ENCODE measurements at places on chromosomes 2 and 18.

DNA sequence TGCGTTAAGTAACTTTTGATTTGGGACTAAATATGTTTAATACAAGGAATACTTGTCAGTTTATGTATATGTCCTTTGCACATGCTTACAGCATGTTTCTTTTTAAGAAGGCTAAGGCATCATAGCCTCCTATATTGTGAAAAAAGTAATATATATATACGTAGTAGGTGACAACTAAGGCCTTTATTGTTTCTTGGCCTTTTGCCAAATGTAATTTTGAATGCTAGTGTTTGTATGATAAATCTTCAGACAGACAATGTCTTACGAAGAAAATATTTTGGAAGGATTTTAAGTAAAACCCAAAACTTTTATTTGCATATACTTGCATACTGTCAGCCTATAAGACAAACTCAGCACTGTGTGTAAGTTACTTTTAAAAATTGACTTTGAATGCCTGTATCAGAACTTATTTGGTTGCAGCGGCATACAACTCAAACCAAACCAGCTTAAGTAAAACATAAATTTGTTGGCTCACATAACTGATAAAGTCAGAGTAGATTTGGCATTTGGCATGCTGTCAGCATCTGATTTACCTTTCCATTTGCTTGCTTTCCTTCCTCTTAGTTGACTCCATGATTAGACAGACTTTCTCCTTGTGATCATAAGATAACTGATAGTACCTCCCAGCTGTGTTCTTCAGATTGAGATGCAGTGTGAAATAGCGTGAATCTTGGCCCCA is 24.4 kb downstream of the UBE2E3 start:
- no peak for DNase-seq

- DNase-seq = no peak
These were observed 1144.1 kb downstream of the CNTNAP5 start for GRCh38 chr2:125169022-125169763.

- DNase-seq = no peak
These were observed 976.1 kb upstream of the GYPC start for GRCh38 chr2:125679903-125680302.

DNA sequence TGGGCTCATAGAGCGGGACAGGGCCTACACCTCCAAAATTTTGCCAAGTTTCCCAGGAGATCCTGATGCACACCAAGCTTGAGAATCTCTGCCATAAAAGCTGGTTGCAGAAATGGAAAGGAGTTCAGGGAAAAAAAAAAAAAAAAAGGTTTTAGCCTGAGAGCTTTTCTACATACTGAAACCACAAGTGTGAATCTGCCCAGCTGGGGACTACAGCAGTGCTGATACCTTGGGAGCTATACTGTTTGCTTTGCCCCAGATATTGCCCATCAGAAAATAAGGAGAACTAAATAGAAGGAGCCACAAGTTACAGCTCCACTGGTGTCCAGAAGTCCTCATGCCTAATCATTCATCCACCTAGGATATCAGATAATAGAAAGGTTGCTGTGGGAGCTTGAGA is 38.4 kb upstream of the NCKAP5 start:
- no peak for DNase-seq

DNA sequence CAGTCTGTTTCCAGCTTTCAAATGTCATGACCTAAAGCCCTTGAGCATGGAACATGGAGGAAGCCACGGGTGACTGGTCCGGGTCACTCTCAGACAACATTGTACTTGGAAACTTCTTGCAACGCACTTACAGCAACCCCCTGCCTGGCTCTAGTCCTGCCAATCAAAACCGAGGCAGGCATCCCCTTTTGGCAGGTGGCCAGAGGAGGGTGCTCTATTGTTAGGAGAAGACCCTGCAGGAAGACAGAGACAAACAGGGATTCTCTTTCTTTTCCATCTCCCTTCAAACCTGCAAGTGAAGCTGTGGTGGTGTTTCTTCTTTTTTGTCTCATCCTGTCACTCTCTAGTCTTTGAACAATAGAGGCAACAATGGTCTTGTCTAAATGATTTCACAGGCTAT is 667.2 kb downstream of the ZEB2 start:
- no peak for DNase-seq

GRCh38 chr2:20361893-20362292 is 11.2 kb upstream of the PUM2 start:
- DNase-seq = no peak

DNA sequence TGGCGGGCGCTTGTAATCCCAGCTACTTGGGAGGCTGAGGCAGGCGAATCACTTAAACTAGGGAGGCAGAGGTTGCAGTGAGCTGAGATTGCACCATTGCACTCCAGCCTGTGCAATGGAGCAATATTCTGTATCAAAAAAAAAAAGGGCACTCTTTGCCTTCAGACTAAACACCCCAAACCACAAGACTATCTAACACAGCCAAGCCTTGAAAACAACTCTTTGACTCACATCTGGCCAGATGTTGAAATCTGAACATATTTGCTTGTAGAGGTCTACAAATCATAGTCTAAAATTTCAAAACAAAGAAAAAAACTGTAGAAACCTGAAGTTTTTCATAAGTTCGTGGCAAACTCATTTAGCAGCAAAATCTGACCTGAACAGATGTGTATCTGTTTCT is 94.9 kb downstream of the FAM161A start:
- DNase-seq = no peak

DNA sequence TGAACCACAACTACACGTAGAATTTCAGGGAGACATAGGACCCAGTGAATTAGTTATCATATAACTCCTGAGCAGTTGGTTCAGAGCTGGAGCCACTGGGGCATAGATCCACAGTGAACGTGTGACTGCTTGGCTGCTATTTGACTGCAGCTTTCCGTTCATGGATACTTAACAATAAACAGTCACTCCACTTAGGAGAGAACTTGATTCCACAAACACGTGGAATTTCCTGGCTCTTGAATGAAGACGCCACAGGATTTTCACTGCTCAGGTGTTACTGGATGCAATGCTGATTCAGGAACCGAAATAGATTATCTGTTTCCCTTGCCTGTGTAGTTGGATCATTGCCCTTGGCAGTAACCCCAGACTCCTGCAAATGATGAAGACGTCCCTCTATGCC is 679.1 kb upstream of the ZEB2 start:
- no peak for DNase-seq

- DNase-seq = no peak
These were observed 59.7 kb downstream of the NPPC start for GRCh38 chr2:231866450-231866849.

DNA sequence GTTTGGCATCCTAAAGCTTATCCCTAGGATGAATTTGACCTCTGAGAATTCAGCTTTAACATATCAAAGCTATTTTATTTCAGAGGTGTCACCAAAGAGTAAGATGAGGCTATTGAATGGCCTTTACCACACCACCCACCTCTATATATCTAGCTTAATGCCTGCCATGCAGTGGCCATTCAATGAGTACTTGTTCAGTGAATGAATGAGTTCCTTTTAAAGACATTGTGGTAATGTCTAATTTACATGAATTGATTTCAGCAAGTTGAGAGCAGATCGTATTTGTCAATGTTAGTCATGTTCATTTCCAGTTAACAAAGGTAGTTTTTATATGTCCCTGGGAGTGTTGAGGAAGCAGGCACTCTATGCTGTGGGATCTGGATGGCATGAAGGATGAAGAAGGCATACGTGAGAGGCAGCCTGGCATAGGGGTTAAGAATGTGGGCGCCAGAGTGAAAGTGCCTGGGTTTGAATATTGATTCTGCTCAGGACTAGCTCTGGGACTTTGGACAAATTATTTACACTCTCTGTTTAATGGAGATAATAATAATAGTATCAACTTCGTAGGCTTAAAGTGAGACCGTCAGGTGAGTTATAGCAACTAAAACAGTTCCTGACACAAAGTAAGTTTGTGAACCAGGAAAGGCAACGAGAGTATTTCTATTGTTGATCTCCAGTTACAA is 434.1 kb upstream of the CHST9 start:
- DNase-seq = no peak

DNA sequence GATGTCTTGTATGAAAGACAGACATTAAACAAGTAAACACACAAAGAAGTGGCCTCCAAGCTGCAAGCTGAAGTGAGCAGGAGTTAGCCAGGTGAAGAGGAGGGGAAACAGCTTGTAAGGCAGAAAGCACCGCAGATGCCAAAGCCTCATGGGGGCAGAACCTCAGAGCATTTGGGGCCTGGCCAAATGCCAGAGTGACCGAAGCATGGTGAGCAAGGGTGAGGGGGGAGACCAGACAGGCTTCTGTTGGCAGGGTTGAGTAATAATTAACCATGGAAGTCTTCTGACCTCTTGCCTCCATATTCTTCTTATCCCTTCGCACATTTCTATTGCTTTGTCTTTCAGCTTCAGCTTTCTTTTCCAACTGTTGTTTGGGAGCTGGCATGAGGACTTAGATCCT is 5.6 kb downstream of the QPCT start:
- DNase-seq = no peak

- no peak for DNase-seq
These were observed 314.5 kb downstream of the LPIN1 start for GRCh38 chr2:12060886-12061285.

DNA sequence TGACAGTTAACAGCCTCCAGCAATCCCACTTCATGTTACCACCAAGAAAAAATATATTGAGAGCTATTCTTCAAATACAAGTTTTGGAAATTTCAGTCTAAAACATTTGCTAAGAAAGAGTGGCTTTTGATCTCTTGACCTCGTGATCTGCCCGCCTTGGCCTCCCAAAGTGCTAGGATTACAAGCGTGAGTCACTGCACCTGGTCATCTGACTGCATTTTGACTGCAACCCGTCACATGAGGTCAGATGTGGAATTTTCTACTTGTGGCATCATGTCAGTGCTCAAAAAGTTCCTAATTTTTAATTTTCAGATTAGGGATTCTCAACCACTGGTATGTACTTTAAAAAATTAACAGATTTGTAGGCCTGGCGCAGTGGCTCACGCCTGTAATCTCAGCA is 9.1 kb upstream of the CLK1 start:
- DNase-seq = no peak
